ENCODE measurements at places on chromosomes 16 and 17.
A peak's percentile ranks its signal among the peaks of the same experiment; 100 is the strongest.

- DNase-seq: no peak
These were observed 399.2 kb downstream of the SLC39A11 start for GRCh38 chr17:72693151-72693878.

DNA sequence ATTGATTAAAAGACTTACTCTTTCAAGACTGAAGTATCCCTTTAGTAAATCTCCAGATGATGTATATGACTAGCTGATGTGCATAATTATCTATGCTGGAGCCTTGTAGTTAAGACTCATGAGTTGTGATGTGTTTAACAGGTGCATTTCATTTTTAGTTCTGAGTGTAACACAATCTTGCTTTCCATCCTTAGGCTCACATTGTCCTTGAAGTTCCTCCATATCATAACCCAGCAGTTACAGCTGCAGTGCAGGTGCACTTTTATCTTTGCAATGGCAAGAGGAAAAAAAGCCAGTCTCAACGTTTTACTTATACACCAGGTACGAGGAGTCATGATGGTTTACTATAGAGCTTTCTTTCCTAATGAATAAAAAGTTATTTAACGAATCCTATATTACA lies 52.9 kb downstream of the ESRP2 start:
- DNase-seq: no peak

DNA sequence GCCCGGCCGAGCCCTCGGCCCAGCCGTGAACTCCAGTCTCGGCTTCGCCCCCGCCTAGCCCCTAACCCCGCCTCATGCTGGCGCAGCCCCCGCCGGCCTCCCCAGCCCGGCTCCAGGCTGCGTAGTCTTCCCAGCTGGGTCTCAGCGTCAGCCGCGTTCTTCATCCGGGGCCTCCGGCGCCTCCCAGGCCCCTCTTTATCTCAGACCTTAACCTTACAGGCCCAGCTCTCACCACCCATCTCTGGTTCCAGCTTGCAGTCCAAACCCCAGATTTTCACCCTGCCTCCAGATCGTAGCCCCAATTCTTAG lies at the start of gene PROCA1:
TSS of gene PROCA1 (minus strand) at position 166 of the 309 bp plus-strand sequence. CDS start 228 bp downstream, outside the sequence.
- no peak for DNase-seq

GRCh38 chr16:535446-536405 lies 8.2 kb downstream of the CAPN15 start:
- no peak for DNase-seq

GRCh38 chr17:7856011-7856810 lies 1.1 kb downstream of the NAA38 start:
- peak; percentile 50 for DNase-seq
